Tibial nerve (tissue), 4 donors: ENCODE measurements at places on chromosomes 6 and 20.

DNA sequence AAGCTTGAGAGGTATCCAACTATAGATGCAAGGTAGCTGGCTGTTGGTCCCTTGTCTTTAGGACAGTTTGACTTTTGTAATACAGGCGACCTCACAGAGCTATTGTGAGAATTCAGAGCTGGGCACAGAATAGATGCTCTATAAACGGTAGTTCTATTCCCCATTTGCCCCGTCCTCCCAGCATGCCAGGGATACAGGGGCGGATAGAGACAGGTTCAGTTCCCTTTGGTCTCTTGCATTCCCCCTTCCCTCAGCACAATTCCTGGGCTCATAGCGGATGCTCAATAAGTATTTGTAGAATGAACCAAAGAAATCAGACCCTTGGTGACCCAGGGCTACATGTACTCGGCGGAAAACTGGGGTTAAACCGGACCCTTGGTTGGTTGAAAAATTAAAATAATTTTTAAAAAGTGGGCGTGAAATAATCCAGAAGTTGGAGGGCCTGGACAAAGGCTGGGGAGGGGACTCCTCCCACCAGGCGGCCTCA, 707 bp upstream of the TOP1 start:
- no peak for DNase-seq

- no peak for DNase-seq
These were observed 42.7 kb upstream of the FAM210B start for GRCh38 chr20:56316051-56316450.

- no peak for DNase-seq
These were observed 99.6 kb upstream of the HMGCLL1 start for GRCh38 chr6:55678330-55679224.

DNA sequence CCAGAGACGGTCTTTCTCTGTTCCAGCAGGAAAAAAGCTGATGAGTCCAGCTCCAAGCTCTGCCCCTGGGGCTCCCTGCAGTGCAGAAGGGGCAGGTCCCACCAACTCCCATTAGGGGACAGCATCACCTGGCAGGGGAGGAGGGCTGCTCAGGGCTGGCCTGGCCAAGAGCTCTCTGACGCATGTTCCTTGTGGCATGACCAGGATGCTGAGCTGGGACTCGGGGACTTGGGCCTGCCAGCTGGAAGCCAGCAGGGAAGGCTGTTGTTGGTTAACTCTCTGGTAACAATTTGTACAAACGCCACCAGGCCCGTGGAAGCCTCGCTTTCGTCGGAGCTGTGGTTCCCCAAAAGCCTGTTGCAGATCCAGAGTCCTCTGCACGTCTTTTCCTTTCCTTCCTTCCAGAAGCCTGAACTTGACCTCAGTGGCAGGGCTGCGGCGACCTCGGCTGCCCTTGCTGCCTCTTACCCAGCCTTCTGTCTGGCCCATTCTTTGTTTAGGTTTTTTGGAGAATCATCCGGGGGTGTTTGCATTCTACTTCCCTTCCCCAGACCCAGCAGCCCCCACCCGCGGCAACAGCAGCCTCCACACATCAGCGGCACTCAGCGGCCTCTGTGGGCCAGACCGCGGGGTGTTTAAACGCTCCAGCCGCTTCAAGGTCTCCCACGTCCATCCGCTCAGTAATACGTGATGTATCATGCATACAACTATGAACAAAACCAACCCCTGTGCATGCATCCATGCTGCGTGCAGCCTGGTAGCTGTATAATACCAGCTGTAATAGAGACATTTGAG, 63.3 kb downstream of the GNAS-AS1 start:
- DNase-seq, result no peak

GRCh38 chr6:109260701-109261100, 121.6 kb downstream of the CD164 start:
- no peak for DNase-seq

DNA sequence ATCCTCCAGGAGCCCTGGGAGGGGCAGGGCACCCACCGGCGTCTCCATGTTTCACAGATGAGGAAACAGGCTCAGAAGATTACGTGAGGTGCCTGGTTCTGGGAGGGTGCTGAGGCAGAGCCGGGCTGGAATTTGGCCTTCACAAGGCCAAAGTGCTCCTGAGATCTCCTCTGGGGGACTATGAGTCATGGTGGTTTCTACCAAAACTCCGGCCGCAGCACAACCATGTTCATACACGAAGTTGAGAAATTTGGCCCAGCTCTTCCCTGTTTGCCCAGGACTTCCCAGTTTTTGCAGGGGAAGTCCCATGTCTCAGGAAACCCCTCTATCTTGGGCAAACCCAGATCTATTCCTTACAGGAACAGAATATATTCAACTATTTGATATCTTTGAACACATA, 172.9 kb upstream of the CDYL start:
- DNase-seq, result peak; percentile 34

- DNase-seq, result no peak
These were observed 35.0 kb downstream of the EDN3 start for GRCh38 chr20:59335377-59335776.
